ENCODE measurements at places on chromosomes 7 and 10.

DNA sequence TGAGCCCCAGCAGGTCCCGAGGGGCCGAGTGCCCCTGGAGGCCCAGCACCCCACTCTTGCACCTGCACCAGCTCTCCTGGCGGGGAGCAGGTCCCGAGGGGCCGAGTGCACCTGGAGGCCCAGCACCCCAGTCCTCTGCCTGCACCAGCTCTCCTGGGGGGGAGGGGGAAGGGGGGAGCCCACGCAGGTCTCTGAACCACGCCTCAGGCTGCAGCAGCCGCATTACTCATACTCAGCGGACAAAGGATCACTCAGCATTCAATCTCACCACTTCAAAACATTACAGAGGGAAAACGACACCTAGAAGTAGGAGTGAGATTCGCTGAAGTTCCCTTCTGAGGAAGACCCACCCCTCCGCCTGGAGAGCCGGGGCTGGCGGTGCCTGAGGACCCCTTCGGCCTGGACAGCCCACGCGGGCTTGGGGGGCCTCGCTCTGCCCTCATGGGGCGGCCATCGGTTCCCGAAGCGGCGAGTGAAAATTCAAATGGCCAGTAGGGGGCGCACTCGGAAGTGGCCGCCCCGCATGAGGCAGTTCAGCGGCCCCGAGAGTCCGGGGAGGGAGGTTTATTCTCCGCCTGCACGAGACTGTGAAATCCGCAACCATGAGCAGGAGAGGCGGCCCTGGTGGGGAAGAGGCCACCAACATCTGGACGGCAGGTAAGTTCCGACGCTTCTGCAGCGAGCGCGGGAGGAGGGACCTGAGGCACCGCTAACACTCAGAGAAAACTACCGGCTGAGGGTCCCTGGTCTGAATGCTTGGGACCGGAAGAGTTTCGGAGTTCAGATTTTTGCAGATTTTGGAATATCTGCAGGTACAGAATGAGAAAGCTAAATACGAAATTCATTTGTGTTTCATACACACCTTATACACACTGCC is 1.1 kb upstream of the GPER1 start:
- no peak for DNase-seq

- DNase-seq: no peak
Observed at GRCh38 chr10:33155720-33156638, 178.5 kb downstream of the NRP1 start.

DNA sequence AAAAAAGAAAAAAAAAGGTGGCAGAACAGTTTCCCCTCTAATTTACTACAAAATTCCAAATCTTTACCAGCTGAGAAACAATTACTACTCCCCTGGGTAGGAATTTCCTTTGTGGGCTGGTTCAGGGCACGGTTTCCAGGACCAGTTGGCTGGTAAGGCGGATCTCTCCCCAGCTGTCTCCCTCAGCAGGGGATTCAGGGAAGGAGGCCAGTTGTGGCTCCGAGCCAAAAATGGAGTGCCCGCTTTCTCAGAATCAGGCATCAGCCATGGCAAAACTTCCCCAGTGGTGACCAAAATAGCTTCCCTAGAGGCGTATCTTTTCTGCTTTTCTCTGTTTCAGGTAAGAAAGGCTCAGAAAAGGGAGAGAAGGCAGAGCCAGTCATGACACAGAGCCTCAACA is 91.2 kb downstream of the ZNF22 start:
- peak; percentile 39 for DNase-seq

GRCh38 chr10:111211706-111212105 is 134.9 kb downstream of the ADRA2A start:
- DNase-seq: no peak

GRCh38 chr10:107727767-107728317 is 563.3 kb upstream of the SORCS1 start:
- peak; percentile 23 for DNase-seq

GRCh38 chr7:84113906-84114850 is 80.4 kb downstream of the SEMA3A start:
- DNase-seq: no peak

DNA sequence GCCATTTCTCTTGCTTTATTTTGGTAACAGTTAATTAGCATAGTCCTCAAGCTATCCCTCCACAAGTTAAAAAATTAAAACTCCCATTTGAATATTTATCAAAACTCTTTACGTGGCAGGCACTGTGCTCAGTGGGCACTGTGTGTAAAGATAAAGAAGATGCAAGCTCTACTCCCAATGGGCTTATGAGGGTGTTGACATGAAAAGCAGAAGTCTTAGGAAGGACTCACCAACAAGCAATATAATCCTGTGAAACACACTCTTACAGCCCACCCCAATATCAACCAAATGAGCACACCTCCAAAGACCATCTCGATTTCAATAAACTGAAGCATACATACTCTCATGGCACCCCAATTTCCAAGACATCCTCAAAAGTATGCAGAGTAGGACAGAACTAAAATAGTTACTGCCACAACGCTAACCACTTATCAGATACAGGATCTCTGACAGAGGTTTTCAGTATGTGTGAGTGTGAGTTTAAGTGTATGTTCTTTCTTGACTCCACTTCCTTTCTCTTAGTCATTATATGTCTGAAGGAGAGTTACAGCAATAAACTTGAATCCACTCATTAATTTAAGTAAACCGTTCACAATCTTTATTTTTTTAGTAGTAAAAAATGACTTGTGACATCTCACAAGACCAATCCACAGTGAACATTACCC is 120.0 kb downstream of the PDE1C start:
- no peak for DNase-seq

GRCh38 chr10:24457661-24458318 is 248.9 kb downstream of the KIAA1217 start:
- no peak for DNase-seq

DNA sequence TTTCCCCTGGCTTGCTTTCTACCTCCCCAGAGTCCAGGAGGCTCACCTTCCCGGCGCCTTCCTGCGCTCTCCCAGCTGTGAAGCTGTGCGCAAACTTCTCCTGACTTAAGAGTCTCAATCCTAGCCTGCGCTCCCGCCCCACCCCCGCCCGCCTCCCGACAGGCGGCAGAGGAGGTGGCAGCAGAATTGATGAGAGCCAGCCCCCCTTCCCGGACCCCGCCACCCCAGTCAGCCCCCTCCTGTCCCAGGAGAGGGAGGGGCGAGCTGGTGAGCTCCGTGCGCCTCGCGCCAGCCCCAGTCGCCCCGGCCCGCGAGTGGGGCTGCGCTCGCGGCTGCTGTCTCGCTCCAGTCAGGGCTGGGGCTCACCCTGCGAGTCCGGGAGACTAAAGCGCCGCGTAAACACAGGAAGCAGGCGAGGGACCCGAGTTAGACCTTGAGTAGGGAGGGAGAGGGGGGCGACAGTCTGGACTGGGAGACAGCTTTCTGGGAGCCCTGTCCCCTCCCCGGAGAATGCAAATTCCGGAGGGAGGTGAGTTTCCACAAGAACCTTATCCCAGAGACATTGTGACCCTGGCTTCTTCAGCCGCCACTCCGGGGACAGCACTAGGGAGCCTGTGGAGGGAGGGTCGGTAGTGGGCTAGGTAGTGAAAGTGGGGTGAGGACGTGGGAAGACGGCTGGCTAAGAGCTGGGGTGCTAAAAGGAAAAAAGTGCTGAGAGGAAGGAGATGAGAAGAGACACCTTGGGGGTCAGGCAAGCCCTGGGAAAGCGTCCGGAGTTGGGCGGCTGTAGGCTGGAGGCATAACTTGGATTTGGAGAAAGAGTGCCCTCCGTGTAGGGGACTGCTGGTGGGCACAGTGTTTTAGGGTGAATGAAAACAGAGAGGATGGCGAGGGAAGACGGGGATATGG is at the start of gene CALCR:
Gene CALCR (minus strand): TSS at position 79 of the 909 bp plus-strand sequence. CDS start 87,743 bp downstream, outside the sequence.
- peak; percentile 17 for DNase-seq

DNA sequence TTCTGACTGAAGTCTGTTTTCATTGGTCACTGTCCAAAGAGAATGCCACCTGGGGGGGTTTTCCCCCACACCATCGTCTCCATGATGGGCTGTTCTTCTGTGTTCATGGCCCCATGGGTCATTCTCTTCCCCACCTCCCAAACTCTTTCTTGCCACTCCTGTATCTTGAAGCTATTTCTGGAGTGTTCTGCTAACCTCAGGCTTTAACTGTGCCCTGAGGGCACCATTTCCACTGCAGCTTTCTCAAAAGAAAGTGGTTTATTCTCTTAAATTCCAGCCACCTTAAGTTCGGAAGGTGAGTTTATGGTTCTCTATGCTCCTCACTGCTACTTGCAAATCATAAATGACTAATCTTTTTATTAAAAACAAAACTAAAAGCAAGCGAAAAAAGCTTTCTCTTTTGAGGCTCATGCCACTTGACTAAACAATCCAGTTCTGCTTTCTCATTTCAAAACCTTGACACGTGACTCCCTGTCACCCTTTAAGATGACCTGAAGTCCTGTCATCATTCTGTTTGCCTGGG is 7.4 kb upstream of the APBB1IP start:
- no peak for DNase-seq

DNA sequence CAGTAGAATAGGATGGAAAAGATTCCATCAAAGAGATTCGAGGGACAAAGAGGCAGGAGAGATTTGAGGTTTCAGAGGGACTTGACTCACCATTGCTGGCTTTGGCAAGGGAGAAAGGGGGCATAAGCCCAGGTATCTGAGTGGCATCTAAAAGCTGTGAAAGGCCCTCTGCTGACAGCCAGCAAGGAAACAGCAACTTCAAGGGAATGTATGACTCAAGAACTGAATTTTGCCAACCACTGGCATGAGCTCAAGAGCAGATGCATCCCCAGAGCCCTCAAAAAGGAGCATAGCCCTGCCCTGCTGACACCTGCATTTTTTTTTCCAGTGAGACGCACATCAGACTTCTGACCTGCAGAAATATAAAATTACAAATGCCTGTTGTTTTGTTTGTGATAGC is 19.6 kb upstream of the ADAM12 start:
- no peak for DNase-seq

- no peak for DNase-seq
Observed at GRCh38 chr7:12056381-12056780, 154.7 kb upstream of the TMEM106B start.

DNA sequence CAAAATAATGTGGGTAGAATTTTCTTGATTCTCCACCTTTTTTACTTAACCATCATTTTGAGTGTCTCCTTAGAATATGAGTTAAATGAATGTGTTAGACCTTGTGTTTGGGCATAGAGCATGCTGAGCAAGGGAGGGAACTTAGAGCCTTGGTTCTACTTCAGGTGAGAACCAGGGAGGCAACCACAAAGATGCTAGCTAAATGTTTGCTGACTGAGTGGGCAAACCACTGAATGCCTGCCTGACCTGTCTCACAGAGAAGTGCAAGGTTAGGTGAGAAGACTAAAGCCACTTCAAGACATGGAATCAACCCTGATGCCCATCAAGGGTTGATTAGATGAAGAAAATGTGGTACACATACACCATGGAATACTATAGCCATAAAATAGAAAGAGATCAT is 242.6 kb upstream of the ZNF32 start:
- DNase-seq: no peak

- no peak for DNase-seq
Observed at GRCh38 chr10:131354380-131354779, 42.9 kb upstream of the TCERG1L start.

DNA sequence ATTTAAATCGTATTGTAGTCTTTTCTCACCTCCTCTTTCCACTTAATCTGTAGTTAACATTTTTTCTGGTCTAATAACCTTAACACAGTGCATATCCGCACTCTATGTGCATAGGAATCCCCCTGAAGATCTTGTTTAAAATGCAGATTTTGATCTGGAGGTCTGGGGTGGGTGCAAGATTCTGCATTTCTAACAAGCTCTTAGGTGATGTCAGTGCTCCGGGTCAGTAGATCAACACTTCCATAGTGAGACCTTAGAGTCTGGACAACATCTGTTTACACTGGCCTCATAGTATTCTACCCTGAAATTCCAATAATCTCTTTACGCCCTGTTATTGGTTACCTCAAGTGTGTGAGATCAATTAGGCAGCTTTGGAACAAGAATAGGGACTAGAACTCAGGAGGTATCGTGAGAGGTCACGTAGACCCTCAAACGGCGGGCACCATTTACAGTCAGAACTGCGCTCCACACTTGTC is 434 bp upstream of the PLEKHA8 start:
- DNase-seq: no peak

DNA sequence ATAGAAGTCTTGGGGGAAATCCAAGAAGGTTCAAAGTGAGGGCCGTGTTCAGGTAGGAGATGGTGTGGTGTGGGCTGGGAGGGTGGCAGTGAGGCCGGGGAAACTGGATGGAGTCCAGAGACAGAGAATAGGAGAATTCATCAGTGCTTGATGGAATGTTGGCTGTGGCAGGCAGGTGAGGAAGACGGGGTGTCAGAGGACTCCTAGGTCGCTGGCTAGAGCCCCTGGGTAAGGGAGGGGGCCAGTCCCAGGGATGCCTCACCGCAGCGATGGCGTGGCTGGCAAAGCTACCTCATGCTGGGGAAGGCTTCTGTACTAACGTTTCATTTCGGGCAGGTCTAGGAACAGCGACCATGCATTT is 373.0 kb downstream of the RPS24 start:
- no peak for DNase-seq

GRCh38 chr7:144255471-144255897 is 9.1 kb downstream of the OR2A7 start:
- DNase-seq: no peak

DNA sequence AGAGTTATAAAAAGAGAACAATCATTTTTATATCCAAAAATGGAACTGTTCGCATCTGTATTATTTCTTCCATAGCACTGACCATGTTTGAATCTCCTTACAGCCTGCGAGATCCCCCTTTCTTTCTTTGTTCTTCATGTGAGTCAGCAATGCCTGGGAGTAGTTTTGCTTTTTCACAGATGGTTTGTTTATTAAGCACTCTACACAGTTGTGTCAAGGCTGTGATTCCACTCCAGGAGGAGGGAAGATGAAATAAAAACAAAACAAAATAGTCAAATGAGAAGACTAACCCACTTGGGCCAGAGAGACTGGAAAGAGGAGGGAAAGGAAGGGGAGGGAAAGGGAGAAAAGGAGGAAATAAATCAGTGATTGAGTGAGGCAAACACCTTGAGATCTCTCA is 7.8 kb downstream of the LIPF start:
- DNase-seq: no peak

GRCh38 chr10:116001262-116001857 is 271.6 kb downstream of the GFRA1 start:
- DNase-seq: no peak

GRCh38 chr10:97059006-97059871 is 126.5 kb downstream of the SLIT1 start:
- DNase-seq: no peak

GRCh38 chr7:36029853-36030515 is 123.1 kb upstream of the EEPD1 start:
- no peak for DNase-seq

GRCh38 chr10:11395581-11396310 is 215.7 kb downstream of the USP6NL start:
- DNase-seq: no peak

- DNase-seq: no peak
Observed at GRCh38 chr7:44541876-44542610, 913 bp upstream of the NPC1L1 start.

GRCh38 chr10:66555061-66555460 is 370.8 kb upstream of the LRRTM3 start:
- no peak for DNase-seq
